ENCODE measurements at places on chromosomes 5 and 9. TPM values are rescaled to one million over a fixed set of nuclear protein-coding genes. Genes with fewer than 3 reads are reported as not detected.

ARSI gene
- not detected for total RNA-seq

ADAMTS2 gene
- not detected for total RNA-seq

CLIC3 gene
- 3.6 TPM for total RNA-seq

DNA sequence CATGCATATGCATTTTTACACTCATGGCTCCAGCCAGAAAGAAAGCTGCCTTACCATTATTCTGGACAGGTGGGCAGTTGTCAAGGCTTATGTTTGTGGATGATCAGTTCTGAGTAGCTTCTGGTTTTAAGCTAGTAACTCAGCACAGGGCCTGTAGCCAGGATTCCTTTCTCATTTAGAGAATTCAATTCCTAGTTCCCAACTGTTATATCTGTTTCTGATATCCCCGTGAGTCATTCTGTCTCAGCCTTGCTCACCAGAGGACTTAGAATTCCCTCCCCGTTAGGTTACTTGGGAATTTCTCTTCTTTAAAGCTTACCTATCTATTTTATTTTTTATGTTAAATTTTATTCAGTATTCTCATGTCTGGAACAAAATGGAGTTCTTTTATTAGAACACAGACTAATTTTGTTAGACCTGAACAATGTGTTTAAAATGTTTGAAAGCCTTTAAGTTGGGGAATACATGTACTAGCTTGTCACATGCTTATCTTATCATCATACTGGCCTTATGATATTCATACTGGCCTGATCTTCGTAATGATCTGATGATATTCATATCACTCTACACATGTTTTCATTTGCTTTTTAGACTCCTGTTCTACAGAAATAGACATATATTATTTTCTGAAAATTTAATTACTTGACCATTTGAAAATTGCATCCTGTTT is 47.1 kb downstream of the CAST start:
- peaks cover 5% of the 10 kb centered on the region for H3K36me3 ChIP-seq
- H3K4me1 ChIP-seq, result peaks cover 9% of the 10 kb centered on the region
- H3K27me3 ChIP-seq, result no peaks in the 10 kb centered on the region
- DNase-seq, result no peak
- H3K4me3 ChIP-seq, result no peak overlapping the region

FOXD4L5 gene
- 0.16 TPM for total RNA-seq

- H3K4me3 ChIP-seq, result no peak overlapping the region
- H3K36me3 ChIP-seq, result no peaks in the 10 kb centered on the region
- DNase-seq, result no peak
- H3K27me3 ChIP-seq, result peaks cover 3% of the 10 kb centered on the region
- peaks cover 8% of the 10 kb centered on the region for H3K4me1 ChIP-seq
Measured at GRCh38 chr5:102286476-102286875, 9.6 kb downstream of the SLCO4C1 start.
